Forelimb muscle (tissue), 1 donor: ENCODE measurements at places on chromosomes 7 and 10.

DNA sequence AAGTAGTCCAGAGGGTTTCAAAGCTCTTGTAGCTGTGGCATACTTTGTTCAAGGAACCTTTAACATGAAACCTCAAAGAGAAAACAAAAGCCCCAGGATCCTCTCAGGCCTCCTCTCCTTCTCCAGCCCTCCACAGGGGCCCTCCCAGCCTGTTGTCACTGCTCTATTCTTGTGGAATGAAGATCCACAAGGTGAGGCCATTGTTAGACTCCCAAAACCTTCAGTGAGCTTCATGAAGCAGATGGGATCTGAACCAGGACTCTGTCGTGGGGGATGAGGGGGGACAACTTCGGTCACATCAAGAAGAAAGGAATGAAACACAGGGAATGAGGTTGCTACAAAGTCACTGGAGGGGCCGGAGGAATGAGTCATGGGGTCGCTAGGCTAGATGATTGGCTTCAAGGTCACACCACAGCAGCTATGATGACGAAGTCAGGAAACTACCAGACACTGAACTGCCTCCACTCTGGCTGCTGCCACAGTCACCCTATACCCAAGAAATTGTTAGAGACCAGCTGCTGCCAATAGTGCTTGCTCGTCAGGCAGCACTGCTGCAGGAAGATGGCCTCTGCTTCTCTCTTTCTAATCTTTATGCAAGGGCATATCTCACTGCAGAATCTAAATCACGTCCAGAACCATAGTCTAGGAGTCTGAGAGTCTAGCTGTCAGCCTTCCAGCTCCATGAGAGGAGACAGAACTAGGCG lies 208.8 kb downstream of the HIBADH start:
- no peak for DNase-seq

DNA sequence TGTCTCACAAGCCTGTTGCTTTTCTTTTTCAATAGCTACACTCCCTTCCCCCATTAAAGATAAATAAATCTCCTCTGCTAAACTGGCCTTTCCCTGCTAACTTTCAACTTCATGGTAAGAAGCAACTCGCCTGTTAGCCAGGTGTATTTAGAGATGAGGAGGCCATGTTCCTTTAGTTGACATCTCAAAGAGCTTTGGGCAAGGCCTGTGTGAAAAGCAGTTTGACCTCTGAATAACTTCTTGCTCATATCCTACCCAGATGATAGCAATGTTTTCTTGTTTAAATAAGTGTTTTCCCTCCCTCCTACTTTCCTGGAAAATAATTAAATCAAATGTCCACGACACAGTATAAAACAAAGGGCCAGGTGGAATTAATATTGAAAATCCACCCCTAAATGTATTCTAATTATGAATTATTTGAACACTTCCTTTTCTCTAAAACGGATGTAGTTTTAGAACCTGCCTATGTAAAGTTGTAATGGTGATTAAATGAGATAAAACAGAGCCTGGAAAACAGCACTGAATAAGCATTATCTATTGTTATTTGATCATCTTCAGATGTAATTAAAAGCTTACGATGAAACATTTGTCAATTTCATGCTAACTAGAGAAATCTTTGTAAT lies 78.5 kb downstream of the HGF start:
- no peak for DNase-seq

DNA sequence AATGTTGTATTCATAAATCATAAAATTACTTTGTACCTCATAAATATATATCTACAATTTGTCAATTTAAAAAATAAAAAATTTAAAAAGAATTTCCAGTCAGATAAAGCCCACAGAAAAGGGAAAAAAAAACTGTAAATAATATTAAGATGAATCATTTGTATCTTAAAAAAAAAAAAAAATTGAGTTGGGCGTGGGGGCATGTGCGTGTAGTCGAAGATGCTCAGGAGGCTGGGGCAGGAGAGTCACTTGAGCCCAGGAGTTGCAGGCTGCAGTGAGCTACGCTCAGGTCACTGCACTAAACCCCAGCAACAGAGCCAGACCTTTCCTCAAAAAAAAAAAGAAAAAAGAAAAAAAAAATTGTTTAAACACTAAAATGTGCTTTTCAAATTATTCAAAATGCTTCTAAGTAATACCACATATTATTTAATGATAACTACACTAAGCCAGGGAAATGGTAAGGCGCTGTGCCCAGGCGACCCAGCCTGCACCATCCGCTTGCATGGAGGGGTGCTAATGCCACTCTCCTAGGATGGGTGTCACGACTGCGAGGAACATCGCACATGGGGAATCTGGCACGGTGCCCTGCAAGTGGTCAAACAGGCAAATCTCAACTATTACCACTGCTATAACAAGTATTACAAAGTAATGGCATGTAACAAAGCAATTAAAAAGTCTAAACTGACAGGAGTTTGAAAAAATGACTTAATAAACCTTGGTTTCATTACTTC lies 15.4 kb downstream of the GLUD1 start:
- DNase-seq = no peak

GRCh38 chr10:127906548-127907377 lies at the start of gene PTPRE:
TSS of gene PTPRE (plus strand) at chr10:127907103. CDS start at chr10:128040882, 133,779 bp downstream.
- no peak for DNase-seq

- no peak for DNase-seq
These were observed 50.5 kb downstream of the PITRM1 start for GRCh38 chr10:3122034-3122433.

DNA sequence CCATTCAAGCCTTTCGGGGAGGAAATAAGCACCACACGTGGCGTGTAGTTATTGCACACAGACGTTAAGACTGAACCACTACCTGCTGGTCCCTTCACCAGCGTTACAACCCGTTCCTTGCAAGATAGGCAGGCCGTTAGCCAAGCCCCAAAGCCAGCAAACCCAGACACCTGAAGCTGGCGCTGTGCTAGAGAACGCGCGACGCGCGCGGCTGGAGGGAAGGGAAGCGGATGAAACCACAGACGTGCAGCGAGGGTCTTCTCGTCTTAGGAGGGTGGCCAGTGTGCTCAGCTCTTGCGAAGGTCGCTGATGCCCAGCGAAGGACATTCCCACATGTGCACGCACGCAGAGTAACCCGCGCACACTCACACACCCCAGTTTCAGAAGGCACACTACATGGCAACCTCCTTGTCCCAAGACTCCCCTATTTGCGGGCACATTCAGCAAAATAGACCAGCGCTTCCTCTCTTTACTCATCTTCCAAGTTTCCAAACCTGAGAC lies 980 bp downstream of the TMEM26 start:
- no peak for DNase-seq

GRCh38 chr10:127836966-127837365 lies 55.8 kb downstream of the CLRN3 start:
- no peak for DNase-seq

- DNase-seq = no peak
These were observed 197.8 kb upstream of the SORCS1 start for GRCh38 chr10:107362306-107362705.

DNA sequence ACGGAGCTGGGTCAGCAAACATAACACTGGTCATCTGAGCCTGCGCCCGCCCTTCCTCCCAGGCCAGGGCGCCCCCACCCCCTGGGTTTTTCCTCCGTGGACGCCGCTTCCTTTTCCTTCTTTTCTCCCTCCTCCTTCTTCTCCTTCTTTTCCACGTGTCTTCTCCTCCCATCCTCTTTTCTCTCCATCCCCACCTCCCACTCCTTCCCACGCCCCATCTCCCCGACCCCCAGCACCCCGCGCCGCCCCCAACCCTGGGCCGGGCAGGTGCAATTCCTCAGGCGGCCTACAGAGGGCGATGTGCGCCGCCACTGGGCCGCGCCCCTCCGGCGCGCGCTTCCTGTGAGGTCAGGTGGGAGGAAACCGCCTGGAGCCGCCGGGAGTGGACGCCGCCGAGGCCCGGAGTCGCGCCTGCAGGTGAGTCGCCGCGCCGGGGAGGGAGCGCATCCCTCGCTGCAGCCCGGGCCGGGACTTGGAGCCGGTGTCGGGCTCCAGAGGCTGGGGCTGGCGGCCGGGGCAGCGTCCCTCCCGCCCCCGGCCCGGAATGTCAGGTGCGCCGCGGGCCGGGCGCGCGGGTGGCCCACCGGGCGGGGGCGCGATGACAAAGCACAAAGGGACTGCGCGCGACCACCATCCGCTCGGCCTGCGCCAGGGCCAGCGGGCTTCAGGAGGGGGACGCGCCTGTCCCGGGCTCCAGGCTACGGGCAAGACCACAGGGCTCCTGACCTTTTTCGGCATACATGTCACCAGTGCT lies at the start of gene FAM241B:
FAM241B (plus strand) TSS at position 351 of the 754 bp plus-strand sequence. CDS start 1,497 bp downstream, outside the sequence.
- no peak for DNase-seq

DNA sequence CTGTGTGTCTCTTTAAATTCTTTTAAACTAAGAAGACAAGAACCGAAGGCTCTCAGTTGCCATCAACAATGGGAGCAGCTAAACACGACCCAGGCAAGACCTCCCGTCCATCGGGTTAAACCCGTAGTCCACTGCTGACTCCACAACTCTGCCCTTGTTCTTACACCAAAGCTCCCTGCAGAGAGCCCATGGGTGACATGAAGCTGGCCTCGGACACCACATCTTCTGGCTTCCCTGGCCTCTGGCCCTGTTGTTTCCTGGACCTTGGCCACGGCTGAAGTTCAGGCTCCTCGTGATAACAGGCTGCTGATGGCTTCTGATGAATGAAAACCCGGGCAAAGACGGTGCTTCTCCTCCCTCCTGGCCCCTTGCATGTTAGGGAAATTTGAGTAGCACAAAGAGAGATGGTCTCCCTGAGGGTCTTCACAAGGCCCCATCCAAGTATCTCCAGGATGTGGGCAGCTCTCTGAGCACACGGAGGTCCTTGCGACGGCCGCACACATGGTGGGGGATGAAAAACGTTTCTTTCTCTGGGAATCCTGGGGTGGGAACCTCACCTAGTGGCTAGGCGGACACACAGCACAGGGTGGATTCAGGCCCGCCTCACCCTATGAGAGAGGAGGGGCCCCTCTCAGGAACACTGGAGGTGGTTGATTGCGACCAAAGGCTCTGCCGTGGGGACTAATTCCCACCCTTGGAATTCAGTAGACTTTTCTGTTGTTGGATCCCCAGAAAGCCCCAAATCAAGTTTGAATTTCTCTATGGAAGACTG lies 271.1 kb downstream of the ADARB2 start:
- no peak for DNase-seq

- DNase-seq = no peak
These were observed 646.4 kb downstream of the GRM8 start for GRCh38 chr7:126606331-126606730.

- no peak for DNase-seq
These were observed 123.8 kb downstream of the IPMK start for GRCh38 chr10:58143944-58144343.

DNA sequence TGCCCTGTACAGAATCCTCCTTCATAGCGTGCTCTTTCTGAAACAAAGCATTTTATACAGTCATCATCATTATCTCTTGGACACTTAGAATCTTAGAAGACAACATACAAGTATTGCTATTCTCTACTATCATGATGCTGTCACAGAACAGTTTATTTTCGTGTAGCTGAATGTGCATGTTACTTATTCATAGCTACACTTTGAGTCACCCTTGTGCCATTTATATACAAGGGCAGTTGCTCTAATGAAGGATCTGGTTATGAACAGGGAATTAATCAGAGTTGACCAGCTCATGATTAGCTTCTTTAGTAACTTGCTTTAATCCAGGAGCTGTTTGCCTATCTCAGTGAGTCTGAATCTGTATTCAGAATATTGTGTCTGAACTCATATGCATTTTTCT lies 11.2 kb downstream of the CASP2 start:
- no peak for DNase-seq

- no peak for DNase-seq
These were observed 560.1 kb upstream of the LRRTM3 start for GRCh38 chr10:66365686-66366085.

DNA sequence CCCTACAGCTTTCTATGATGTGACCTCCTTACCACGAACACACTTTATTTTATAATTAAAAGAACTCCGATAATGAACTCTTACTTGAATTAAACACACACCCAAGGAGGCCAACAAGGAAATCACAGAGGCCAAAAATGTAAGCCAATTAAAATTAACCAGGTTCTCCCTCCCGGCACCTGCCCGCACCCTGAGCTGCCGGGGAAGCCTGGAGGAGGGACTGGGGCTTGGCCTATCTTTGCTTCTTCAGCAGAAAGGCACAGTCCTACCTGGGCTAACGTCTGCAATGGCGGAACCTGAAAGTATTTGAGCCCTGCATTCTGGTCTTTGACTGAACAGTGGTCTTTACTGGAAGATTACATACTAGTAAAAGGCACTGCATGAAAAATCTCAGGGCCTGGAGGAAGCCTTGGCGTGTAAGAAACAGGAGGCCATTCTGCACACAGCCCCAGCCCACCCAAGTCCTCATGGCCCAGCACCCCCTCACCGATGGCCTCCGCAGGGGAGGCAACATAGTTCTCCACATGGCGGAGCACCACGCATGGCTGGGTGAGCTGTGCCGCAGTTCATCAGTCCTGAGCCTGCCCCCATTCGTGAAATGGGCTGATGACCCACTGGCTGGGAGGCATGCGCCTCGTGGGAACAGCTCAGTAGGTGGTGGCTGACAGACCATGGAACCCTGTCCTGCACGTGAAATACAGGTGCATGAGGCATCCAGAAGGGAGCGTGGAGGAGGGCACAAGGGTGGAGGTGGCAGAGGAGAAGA lies 173.8 kb downstream of the PARD3 start:
- no peak for DNase-seq
